ENCODE measurements at places on chromosomes 12 and 14.

- no peak for DNase-seq
Observed at GRCh38 chr14:99036611-99037293, 235.2 kb downstream of the BCL11B start.

GRCh38 chr12:105980085-105980484, 158.7 kb downstream of the NUAK1 start:
- no peak for DNase-seq

DNA sequence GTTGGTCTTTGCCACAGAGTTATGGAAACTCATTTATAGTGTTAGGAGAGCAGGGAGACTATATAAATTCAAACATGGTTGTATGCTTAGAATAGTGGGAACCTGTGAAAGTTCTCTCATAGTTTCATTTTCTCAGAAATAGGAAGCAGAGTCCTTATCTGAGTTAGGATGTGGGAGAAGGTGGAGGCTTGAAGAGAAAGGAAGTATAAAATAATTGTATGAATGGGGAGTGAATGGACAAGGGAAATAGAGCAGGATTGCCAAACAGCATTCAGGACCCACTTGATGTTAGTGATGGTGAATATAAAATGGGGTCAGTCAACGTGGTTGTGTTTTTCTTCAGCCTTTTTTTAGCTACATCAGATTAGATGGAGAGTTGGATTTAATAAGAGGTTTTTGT, 34.0 kb upstream of the TPH2 start:
- no peak for DNase-seq

DNA sequence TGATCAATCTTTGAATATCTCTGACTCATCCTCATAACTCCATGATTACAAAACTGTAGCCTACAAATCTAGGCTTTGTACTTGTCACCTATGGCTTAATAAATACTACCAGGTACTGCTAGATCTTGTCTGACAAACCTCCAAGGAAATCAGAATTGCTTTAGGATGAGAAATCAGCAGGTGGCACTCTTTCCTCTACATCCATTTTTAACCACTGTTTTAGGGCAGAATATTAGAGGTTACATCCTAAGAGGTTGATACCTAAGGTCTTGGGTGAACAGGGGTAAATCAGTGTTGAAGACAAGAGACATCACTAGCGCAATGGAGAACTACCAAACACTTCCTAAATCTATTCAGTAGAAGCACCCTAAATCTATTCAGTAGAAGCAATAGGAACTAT, 63.1 kb upstream of the SOX5 start:
- DNase-seq: no peak

- DNase-seq: peak; percentile 90
Observed at GRCh38 chr14:93959239-93960107, 16.9 kb downstream of the ASB2 start.

DNA sequence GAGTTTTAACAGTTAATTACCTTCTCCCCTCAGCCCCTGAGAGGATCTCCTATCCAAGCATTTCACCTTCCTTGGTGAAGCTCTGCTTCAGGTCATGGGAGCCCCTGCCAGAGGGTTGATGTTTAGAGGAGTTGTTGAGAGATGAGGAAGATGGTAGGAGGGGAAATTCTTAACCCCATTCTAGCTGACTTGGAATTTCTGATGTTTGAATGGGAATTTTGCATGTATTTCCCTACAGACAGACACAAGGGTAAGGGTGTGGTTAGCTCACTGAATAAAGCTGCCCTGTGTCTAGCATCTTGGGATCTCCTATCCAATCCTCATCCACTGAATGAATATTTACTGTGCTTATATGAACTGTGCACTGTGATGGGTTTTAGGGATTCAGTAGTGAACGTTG, 7.1 kb upstream of the BHLHE41 start:
- DNase-seq: no peak

GRCh38 chr14:61563880-61564617, 131.3 kb upstream of the HIF1A start:
- no peak for DNase-seq

- DNase-seq: no peak
Observed at GRCh38 chr14:65828396-65828795, 415.9 kb downstream of the FUT8 start.

DNA sequence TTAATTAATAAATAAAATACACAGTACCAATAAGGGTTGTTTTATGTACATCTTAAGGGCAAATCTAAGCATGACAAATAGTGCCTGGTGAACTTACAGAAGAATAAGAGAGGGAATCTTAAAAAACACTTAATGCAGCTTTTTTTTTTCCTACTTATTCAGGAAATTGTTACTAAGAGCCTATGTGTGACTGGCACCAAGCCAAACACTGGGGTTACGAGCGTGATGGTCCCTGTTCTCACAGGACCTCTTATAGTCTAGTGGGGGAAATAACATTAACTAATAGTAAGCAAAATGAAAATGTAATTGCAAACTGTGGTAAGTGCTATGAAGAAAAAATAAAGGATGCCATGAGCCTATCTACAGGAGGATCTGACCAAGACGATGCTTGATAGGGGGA, 53.6 kb downstream of the RTN1 start:
- no peak for DNase-seq

DNA sequence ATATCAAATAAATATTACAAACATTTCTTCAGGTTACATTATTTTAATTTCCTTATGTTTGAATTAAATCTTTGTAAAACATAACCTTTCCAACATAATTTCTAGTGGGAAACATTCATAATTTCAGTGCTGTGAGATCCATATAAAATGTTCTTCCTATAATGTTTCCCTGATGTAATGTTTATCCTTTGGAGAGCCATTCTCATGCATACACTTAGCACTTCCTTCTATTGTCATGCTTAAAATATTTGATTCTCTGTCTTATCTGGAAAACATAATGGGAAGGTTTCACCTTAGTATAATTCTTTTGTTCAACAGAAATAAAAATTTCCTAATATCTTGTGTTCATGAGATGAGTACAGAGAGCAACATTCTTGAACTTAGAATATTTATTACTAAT, 472.5 kb downstream of the ADAMTS20 start:
- DNase-seq: no peak

DNA sequence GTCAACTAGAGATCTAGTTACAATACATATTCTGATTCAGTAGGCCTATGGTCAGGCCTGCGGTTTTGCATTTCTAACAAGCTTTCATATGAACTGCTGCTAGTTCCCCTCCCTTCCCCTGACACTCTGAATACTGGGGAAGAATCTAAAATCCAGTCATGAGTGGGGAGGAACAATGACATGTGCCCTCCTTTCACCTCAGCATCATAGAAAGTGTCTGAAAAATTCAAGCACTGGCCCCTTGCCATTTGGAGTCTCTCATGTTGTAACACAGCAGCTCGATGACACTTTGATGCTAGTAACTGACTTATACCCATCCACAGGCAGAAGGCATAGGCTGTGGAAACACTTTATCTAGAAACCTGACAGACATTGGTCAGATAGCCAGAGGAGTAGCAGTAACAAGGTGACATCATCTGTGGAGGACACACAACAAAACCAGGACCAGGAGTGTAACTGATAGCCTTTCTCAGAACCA, 161.9 kb upstream of the RASSF8 start:
- DNase-seq: no peak

DNA sequence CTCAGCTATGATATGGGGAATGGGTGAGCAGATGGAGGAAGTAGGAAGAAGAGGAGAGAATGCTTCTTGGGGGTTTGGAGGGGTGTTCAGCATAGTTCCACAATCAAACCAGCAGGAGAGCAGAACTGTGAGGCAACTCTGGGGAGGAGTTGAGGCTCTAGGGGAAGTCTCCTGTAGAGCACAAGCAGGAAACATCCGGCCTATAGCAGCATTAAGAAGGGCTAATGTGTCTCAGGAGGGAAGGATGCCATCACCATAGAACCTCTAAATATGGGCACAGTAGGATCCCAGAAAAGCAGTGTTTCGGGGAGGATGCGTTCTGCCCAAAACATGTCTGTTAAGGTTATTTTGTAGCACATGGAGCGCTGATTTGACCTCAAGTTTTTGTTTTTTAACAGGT, 8.4 kb upstream of the SALL2 start:
- DNase-seq: no peak

DNA sequence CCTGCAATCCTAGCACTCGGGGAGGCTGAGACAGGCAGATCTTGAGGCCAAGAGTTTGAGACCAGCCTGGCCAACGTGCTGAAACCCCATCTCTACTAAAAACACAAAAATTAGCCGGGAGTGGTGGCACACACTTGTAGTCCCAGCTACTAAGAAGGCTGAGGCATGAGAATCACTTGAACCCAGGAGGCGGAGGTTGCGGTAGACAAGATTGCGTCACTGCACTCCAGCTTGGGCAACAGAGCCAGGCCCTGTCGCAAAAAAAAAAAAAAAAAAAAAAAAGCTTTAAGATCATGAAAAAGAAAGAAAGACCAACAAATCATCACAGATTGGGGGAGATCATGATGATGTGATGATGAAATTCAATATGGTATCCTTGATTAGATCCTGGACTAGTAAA, 30.6 kb downstream of the WDR89 start:
- DNase-seq: no peak

GRCh38 chr14:65949711-65950516, 536.3 kb upstream of the CCDC196 start:
- no peak for DNase-seq

GRCh38 chr14:94126419-94126677, 3.1 kb downstream of the IFI27L2 start:
- DNase-seq: no peak

DNA sequence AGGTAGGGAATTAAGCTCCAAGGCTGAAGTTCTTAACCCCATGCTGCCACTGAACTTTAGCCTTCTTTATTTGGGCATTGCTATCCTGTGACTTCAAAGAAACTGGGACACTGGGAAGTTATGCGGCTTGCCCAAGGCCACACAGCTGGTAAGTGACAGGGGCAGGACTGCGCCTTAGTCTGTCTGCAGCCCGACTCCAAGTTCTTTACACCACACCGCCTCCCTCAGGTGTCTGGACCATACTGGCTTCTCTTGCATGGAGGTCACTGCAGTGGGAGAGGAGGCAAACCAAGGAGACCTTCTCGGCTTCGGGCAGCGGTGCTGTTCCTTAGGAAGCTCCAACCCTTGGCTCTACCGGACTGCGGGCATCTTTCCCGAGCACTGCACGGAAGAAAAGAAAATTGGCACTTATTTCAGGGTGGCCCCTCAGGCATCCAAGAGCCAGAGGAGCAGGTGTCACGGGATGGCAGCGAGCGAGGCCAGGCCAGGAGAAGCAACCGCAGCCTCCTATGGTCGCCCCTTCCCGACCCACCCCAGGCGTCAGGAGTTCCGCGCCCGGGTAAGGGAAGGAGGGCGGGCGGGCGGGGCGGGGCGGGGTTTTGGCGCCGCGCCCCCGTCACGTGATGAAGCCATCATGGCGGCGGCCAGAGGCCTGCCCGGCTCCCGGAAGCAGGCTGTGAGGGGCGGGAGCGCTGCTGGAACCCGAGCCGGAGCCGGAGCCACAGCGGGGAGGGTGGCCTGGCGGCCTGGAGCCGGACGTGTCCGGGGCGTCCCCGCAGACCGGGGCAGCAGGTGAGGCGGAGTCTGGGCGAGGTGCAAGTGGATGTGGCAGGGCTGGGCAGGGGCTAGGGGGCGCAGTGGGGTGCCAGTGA, 16.4 kb upstream of the ESPL1 start:
- peak; percentile 68 for DNase-seq

- no peak for DNase-seq
Observed at GRCh38 chr14:40058901-40059897, 627.0 kb upstream of the FBXO33 start.

DNA sequence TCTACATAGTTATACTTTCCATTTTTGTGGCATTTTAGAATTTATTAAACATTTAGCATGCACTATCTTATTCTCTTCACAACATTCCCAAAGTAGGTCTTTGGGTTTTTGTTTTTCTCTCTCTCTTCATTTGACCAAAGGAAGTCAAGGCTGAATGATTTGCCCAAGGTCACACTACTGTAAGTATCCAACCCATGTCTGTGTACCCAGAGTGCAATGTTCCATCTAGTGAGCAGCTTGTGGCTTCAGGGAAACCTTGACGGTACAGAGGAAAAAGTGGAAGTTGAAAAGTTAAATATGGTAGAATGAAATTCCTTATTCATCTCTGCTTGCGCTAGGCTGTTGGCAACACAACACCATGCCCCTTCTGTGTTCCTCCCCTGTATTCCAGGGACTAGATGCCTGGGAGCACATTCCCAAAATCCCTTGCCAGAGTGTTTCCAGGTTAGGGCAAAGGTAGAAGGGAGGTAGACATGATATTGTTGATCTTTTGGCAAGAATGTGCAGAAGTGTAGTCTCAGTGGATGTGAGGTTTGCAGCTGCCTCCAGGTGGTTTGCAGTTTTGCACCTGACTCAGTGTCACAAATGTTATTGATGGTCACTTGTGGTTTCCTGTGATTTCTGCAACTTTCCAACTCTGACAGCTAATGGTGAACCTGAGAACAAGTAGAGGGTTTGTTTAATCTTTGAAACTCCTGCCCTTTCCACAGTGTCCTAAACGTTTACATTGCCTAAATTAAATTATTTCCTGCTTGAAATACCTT, 196.7 kb downstream of the RMST start:
- no peak for DNase-seq

GRCh38 chr14:99122521-99123125, 149.4 kb downstream of the BCL11B start:
- DNase-seq: no peak

DNA sequence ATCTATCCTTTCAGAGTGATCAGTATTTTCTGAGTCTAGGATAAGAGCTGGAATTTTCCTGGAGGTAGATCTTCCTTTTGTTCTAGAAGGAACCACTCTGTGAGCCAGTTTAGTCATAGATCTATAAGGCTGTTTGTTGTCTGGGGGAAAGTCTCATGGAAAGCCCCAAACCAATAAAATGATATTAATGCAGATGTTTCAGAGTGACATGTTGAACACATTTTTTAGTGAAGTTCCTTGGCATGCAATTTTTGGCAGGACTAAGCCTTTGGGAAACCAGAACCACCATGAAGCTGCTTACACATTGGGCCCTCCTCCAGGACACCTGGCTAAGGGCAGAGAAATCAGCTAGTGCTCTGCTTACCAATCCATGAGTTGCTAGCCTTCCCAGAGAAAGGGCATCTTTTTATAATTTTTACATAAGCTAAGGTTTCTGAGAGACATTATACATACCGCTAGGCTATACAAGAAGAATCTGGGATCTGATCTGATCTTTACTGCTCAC, 101.5 kb upstream of the PCED1B start:
- DNase-seq: no peak

- DNase-seq: no peak
Observed at GRCh38 chr14:45587142-45587541, 334.1 kb upstream of the MIS18BP1 start.

GRCh38 chr14:90828642-90829487, 12.6 kb upstream of the TTC7B start:
- DNase-seq: peak; percentile 20

- DNase-seq: no peak
Observed at GRCh38 chr12:42957561-42958290, 368.2 kb upstream of the PRICKLE1 start.

DNA sequence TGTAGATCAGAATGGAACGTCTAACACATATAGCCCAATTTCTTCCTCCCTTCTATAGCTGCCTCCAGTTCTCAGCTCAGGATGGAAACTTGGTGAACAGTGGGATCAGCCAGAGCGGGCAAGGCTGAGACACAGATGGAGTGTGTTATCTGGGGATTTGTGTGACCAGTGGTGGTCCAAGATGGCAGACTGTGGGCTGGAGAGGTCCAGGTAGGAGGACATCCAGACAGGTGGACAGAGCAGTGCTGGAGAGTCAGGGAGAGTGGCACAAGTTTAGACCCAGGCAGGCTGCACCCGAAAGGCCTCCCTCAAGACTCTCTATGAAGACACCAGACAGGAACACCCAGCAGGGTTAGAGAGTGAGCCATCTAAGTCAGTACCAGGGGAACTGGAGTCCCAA, 116.1 kb upstream of the CPSF6 start:
- DNase-seq: no peak

Data from CD8-positive, alpha-beta memory T cell (primary cell).